Right kidney (tissue), 9 donors: ENCODE measurements at places on chromosomes 4 and X.

- DNase-seq, result no peak
Observed at GRCh38 chr4:73979407-73979957, 2.3 kb downstream of the PF4 start.

DNA sequence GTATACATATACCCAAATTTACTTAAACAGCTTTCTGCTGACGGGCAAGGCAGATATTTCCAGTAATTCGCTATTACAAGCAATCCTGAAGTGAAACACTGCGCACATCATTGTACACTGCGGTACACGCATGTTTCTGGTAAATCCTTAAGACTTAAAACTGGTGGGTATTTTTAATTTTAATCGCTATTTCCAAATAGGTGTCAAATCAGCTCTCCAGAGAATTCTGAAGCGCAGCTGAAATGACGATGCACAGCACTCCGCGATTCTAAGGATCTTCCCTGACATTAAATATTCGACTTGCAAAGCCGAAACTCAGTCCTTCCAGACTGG is 361 bp downstream of the TMEM128 start:
- DNase-seq, result no peak

- no peak for DNase-seq
Observed at GRCh38 chr4:171340258-171340657, 472.9 kb upstream of the GALNTL6 start.

GRCh38 chr4:150510176-150510865 is 71.6 kb upstream of the MAB21L2 start:
- DNase-seq, result no peak

GRCh38 chr4:39655211-39655610 is 16.5 kb upstream of the SMIM14 start:
- no peak for DNase-seq

- DNase-seq, result no peak
Observed at GRCh38 chr4:187309456-187309855, 585.8 kb upstream of the FAT1 start.

GRCh38 chrX:46444011-46444410 is 101.2 kb downstream of the ZNF674 start:
- no peak for DNase-seq

- no peak for DNase-seq
Observed at GRCh38 chrX:149648932-149649331, 17.3 kb upstream of the TMEM185A start.

DNA sequence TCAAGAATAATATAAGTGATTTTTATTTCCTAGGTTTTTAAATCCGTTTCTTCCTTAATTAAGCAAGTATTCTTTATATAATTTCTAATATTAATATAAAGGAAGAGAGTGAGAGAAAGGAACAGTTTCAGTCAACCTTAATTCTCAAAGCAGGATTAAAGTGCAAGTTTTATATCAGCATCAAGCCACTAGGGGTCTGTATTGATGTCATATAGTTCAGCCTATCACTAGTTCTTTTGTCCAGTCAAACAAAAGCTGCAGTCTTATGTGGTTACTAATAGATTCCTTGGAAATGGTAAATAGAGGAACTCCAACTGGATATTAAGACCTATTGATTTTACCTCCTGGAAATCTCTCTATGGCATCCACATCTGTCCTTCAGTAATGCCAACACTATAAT is 82.0 kb downstream of the NAP1L3 start:
- DNase-seq, result no peak

DNA sequence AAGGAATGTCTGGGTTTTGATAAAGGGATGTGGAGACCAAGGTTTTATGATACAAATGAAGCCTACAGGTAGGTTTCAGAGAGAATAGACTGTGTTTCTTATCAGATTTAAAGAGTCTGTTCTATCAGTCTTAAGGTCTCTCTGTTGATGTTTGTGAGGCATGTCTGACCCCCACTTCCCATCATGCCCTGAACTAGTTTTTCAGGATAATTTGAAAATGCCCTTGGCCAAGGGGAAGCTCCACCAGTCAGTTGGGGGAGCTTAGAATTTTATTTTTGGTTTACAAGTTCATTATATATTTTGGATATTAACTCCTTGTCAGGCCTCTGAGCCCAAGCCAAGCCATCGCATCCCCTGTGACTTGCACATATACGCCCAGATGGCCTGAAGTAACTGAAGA is 18.6 kb downstream of the C4orf51 start:
- DNase-seq, result no peak

DNA sequence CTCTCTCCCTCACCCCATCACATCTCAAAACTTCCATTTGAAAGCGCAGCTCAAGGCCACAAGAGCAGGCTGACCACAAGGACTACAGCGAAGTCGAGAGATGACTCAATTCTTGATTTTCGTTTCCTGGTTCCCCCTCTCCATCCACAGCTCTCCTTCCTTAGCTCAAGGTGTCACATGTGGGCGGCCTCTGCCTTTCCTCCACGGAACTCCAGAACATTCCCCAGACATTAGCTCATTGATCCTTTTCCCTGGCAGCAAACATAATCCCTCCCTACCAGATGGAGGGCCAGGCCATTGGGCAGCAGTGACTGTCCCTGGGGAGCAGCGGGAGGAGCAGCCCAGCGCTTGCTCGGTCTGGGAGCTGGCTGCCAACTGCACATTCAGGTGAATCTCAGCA is 56.3 kb downstream of the CCDC149 start:
- DNase-seq, result no peak

GRCh38 chrX:16970977-16971376 is 24.5 kb downstream of the REPS2 start:
- DNase-seq, result no peak

GRCh38 chrX:9668537-9668936 is 97.1 kb downstream of the GPR143 start:
- no peak for DNase-seq

- no peak for DNase-seq
Observed at GRCh38 chrX:109751698-109752097, 18.6 kb upstream of the ACSL4 start.

DNA sequence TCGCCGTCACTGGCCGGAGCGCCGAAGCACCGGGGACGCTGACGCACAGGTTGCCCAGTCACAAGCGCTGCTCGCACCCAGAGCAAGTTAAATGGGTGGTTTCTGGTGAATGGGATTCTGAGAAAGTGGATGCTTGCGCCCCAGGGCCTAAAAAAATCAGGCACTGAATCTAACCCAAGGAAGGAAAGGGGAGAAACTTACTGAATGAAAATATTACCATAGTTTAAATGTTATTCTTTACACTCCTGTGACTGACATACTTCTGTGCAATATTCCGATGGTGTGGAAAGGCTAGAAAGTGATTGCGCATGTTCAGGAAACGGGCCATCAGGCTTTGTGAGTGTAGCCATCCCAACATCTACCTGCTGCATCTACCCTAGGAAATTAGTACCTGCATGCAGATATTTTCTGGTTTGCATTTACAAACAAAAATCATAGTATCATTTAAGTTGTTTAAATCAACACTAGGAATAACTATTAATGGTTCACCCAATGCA is 838 bp upstream of the ABCG2 start:
- DNase-seq, result no peak

DNA sequence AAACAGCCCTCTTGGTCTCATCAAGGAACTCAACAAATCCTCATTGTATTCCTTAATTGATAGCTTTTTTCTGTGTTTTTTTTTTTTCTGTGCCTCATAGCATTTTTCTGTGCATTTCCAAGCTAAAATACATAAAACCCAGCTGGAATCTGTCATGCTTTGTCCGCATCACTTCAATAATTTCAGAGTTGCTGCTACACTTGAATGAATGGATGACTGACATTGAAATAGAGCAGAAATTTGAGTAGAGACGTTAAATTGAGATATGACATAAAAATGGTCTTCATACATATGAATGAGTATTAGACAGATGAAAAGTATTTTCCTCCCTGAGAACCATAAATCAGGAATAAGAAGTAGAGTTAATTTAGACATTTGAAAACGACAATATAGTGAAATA is 593.2 kb downstream of the TMA16 start:
- DNase-seq, result no peak

- no peak for DNase-seq
Observed at GRCh38 chr4:20443015-20443805, 191.5 kb downstream of the SLIT2 start.

GRCh38 chrX:16320765-16321355 is 153.6 kb downstream of the MAGEB17 start:
- no peak for DNase-seq

- DNase-seq, result no peak
Observed at GRCh38 chr4:100557306-100557705, 39.5 kb upstream of the EMCN start.

GRCh38 chr4:13599159-13599558 is 28.4 kb downstream of the BOD1L1 start:
- DNase-seq, result peak; percentile 6

DNA sequence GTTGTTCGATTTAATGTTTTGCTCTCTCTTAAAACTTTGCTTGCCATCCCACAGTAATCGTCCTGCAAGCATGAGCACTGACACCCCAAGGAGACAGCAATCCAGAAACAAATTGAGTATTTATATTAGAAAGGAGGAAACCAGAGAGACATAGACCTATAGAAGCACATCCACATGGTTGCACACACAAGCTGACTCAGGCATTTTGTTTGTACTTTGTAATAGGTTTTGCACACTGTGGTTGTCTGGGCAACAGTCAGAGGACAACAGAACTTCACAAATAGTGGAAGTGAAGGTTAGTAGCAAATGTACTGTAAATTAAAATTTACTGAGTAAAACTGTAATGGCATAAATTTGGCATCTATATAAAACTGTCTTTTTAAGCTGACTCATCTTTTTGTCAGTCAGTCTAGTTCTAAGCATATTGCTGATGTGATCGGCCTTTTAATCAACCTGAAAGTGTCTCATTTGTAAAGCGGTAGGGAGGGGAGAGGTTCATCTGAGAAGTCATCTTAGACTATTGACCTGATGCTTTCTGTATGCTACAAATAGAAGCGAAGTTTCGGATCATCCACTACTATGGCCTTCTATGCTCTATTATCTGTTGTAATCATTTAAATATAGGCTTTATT is 1624.7 kb downstream of the ARAP2 start:
- DNase-seq, result peak; percentile 3

DNA sequence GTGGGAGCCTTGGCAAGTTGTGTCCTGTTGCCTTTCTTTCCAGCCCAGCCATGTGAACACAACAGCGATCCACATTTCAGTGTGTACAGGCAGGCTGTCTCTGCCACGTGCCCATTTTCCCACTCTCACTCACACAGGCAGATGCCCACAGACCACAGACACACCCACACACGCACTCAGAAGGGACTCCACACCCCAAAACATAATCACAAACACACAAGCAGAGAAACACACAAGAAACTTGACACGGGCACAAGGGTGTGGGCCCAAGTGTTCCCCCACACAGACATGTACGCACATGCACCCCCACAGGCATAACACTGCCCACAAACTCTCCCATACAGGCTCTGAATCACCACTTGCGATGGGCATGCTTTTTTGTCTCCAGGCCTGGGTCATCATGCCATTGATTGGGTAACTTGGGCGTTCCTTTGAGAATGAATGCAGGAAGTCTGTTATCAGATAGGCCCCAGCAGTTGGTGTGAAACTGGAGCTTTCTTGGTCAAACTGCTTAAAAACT is 84.3 kb downstream of the NBDY start:
- DNase-seq, result no peak

- no peak for DNase-seq
Observed at GRCh38 chr4:108725457-108725856, 37.4 kb downstream of the ETNPPL start.

DNA sequence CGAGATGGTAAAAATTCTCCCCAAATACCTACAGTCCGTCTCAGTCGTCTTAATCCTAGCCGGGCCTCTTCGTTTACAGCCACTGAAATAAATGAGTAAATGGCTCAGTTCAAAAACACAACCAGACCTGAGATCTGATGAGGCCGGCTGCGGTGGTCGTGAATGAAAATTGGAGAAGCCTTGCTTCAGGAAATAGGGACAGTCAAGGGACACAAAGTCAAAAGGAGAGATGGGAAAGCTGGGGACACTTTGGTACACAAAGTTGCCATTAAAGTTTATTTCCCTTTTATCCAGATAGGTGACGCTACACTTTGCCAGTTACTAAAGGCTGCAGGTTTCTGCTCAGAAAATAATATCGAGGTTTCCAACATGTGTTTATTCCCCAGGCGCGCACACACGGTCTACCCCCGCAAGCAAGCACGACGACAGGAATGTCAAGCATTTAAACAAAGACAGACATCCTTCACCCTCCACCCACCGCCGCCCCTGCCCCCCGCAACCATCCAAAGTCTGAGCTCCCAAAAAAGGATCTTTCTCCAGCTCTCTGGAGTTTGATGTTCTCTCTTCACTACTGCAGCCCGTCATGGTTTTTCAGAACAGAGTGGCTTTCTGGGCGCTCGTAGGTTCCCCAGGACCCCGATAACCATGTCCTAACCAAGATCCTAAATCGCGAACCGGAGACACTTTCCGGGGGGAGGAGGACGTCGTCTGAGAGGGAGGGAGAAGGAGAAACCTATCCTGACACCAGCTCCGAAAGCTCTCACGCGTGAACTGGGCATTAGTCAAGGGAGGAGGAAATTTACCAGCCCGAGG is 1.3 kb upstream of the PCDH7 start:
- no peak for DNase-seq

DNA sequence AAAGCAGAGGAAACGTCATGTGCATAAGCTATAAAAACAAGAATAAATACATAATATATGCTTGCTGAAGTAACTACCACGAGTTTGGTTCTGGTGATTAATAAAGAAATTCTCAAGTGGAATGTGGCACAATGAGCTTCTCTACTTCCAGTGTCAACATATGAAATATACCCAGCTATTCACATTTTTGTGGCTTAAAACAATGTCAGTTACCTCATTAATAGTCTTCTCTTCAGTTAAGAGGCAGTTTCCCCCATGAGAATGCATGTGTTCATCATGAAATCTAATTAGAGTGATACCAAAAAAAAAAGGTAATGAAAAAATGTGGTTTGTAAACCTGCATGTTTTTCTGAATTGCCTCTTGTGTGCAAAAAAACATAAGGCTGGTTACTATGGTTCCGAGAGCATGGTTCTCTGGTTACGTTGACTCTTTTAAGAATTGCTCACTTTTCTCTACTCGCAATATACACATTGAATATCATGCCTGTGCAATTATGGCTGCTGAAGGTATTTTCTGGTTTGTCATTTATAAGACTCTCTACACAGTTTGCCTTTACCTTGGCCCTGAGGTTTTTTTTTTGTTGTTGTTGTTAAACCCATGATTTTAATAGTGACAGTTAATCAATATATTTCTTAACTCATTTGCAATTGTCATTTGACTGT is 108.2 kb downstream of the PCDH7 start:
- DNase-seq, result no peak

DNA sequence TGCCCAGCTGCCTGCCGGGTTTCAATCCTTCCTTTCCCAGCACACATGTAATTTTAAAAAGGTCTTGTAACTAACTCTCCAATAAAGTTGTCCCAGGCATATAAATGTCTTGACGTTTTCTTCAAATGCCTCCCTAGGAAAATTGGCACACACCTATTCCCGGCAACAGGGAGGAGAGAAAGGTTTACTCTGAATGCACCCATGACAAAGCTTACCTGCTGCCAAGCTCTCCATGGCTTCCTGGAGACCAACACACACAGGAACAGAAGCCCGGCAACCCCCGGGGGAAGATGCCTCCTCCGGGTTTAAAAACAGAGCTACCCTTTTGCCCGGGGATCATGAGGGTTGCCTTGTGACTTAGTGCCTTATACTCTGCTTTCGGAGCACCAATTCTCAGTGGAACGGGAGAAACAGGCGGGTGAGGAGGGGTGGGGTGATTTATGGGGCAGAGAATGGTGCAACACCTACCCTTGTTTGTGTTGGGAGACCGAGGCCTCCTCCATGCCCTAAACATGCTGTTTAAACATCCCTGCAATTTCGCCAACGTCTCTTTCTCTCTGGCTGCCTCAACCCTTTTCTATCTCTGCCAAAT is 4.8 kb upstream of the GYG2 start:
- DNase-seq, result no peak

GRCh38 chrX:106897259-106897658 is 5.9 kb downstream of the RIPPLY1 start:
- no peak for DNase-seq

GRCh38 chr4:10115271-10115796 is 1.3 kb downstream of the WDR1 start:
- DNase-seq, result no peak
